ENCODE measurements at places on chromosomes 2 and 18.

- no peak overlapping the region for H3K4me3 ChIP-seq
- H3K36me3 ChIP-seq = no peaks in the 10 kb centered on the region
- no peak for DNase-seq
- H3K27me3 ChIP-seq = no peaks in the 10 kb centered on the region
- no peak overlapping the region for H3K27ac ChIP-seq
- H3K4me1 ChIP-seq = no peaks in the 10 kb centered on the region
Observed at GRCh38 chr18:22796113-22796512, 137.0 kb upstream of the RBBP8 start.

DNA sequence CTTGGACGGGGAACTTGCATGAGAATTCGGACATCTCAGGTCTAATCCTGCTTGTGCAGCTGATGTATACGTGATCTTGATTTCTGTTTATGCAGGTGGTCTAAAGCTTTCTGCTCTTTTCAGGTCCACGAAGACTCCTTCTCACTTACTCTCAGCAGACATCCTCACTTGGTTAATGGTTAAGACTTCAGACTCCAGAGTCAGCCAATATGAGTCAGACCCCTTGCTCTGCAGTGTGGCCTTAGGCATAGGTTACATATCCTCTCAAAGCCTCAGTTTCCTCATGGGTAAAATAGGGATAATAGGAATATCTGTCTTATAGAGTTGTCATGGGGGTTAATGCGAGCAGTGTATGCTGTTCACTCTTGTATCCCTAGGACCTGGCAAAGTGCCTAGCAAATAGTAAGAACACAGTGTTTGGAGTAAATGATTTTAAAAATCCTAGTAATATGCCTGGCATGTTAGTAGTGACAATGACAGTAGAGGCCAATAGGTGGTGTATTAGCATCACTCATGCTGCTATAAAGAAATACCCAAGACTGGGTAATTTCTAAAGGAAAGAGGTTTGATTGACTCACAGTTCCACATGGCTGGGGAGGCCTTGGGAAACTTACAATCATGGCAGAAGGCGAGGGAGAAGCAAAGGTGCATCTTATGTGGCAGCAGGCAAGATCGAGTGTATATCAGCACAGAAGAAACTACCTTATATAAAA, 42.3 kb downstream of the XRCC5 start:
- H3K36me3 ChIP-seq = peaks cover 36% of the 10 kb centered on the region
- no peaks in the 10 kb centered on the region for H3K27me3 ChIP-seq
- H3K4me3 ChIP-seq = no peak overlapping the region
- no peak overlapping the region for H3K27ac ChIP-seq
- DNase-seq = no peak
- H3K4me1 ChIP-seq = no peaks in the 10 kb centered on the region

DNA sequence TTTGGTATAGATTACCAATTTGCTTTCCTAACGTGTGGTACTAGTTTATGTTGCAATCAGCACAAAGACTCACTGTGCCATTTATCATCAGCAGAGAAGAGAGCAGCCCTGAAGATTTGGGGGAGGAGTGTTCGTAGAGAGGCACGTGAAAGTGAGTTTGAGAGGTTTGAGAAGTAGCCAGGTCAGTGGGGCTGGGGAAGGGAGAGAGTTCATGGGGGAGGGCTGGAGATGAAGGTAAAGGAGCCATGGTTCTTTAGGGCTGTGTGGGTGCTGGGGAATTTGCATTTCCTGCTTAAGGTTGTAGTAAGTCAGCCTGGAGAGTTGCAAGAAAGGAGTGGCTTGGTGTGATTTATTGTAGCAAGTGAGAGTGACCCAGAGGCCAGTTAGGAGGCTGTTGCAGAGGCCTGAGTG, 172.1 kb downstream of the NEDD4L start:
- peaks cover 7% of the 10 kb centered on the region for H3K4me1 ChIP-seq
- no peak overlapping the region for H3K4me3 ChIP-seq
- no peak for DNase-seq

DNA sequence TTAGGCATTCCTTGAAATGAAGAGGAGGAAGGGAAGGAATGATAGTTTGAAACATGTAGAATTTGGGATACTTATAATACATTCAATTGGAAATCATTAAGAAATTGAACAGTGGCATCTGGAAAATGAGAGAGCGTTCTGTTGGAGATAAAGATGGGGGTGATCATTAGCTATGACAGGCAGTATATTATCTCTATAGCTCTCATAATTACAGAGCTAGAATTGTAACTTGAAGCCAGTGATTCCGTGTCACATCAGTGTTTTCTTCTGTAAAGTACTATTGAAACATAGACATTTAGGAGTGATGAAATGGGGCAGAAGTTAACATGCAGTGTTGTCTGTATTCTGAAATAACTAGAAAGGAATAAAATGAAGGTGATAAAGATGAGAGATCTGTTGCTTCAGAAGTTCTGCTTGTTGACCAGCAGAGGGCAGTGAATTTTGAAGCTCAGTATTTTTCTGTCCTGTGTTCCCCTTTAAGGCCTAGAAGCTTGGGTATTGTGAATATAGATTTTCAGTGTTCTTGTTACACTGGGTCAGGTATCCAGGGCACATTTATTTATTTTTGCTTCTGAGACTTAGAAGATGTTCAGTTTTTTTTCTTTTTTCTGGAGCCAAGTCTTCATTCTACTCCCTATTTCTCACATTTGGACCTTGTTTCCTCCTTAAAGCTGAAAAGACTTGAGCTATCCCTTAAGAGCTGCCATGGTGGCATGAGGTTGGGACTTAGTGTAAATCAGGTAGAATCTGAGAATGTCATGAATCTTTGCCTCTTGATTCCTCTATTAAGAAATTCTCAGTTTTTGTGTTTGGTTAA, 157.4 kb downstream of the TAF4B start:
- no peak overlapping the region for H3K4me3 ChIP-seq
- no peak overlapping the region for H3K27ac ChIP-seq
- peak; percentile 16 for DNase-seq
- no peaks in the 10 kb centered on the region for H3K36me3 ChIP-seq

- H3K27me3 ChIP-seq = no peaks in the 10 kb centered on the region
- DNase-seq = no peak
- H3K36me3 ChIP-seq = no peaks in the 10 kb centered on the region
Observed at GRCh38 chr2:185780890-185781289, 42.3 kb downstream of the FSIP2 start.

DNA sequence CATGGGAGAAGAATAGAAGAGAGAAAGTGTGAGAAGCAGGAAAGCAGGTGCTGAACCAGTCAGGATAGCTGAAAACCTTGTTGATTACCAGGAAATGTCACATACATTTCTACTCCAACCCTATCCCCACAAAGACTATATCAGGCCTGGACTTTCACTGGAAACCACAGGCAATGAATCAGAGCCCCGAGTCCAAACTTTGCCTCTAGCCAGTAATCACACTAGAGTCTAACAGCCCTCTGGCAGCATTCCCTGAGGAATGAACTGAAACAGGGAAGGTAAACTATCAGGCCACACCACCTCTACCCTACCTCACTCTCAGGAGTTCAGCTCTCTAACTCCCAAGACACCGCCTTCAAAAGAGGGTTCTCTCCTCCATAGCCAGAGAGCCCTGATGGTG, 18.7 kb upstream of the IHH start:
- no peak overlapping the region for H3K4me3 ChIP-seq
- DNase-seq = no peak
- no peaks in the 10 kb centered on the region for H3K36me3 ChIP-seq
- H3K27ac ChIP-seq = no peak overlapping the region

DNA sequence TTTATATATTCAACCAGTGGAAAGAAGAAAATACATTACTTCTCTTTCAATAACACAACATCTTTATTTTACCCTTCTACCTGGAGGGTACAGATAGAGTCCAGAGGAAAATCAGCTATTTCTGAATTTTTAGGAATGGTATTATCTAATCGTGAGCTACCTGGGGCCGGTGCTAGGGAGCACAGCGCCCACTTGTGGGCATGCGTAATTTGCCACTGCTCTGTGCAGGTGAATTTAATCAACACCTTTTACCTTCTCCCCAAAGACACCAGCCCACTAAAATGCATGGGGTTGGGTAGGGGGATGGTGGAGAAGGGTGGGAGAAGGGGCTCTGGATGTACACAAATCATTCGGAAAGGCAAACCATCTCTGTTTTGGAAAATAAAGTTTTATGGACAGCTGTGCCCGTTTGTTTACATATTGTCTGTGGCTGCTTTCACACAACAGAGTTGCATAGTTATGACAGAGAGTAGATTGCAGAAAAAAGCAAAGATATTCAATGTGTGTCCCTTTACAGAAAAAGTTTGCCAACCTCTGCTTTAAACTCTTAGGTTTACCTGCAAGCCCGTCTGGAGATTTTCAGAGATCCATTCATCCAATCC, 51.5 kb upstream of the DCC start:
- no peaks in the 10 kb centered on the region for H3K27me3 ChIP-seq
- no peaks in the 10 kb centered on the region for H3K4me1 ChIP-seq
- no peak overlapping the region for H3K4me3 ChIP-seq
- no peak overlapping the region for H3K27ac ChIP-seq

- H3K36me3 ChIP-seq = no peaks in the 10 kb centered on the region
- no peak overlapping the region for H3K4me3 ChIP-seq
- H3K27me3 ChIP-seq = no peaks in the 10 kb centered on the region
- peak; percentile 45 for DNase-seq
Observed at GRCh38 chr2:34012715-34013302, 413.7 kb upstream of the FAM98A start.

DNA sequence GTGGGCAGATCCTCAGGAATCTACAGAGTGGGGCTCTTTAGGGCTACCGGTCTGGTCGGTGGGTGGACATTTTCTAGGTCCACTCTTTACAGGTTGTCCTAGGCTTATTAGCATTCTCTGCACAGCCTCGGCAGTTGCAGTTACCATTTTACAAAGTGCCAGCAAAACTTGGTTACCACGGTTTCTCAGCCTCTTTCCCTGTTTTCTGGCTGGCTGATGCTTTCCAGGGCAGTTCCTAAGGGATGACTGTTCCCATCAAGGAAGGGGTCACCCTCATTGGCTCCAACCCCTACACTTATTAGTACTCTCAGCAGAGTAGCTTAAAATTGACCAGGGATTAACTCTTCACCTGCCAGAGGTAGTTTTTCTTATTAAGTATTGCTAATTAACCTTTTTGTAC, 2.0 kb upstream of the AQP4 start:
- no peaks in the 10 kb centered on the region for H3K36me3 ChIP-seq
- DNase-seq = no peak
- no peaks in the 10 kb centered on the region for H3K27me3 ChIP-seq
- H3K4me3 ChIP-seq = no peak overlapping the region

DNA sequence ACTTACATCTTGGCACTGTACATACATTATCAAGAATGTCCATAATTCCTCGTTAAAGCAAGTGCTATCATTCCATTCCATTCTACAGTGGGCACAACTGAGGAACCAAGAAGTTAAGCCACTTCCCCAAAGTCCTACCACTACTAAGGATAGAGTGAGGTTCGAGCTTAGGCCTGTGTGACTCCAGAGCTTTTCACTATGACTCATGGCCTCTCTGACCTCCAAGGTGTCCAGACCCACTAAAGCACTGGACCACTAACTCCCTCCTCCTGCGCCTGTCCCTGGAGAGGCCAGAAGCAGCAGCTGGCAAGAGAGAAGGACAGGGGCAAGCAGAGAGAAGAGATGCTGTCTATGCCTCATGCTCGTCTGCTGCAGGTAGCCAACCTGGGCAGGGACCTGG, 117.0 kb downstream of the ZBTB7C start:
- no peaks in the 10 kb centered on the region for H3K27me3 ChIP-seq
- peaks cover 7% of the 10 kb centered on the region for H3K4me1 ChIP-seq
- no peak for DNase-seq
- no peaks in the 10 kb centered on the region for H3K36me3 ChIP-seq

GRCh38 chr18:25454270-25454659, 102.3 kb upstream of the ZNF521 start:
- no peaks in the 10 kb centered on the region for H3K36me3 ChIP-seq
- no peak overlapping the region for H3K27ac ChIP-seq
- H3K27me3 ChIP-seq = no peaks in the 10 kb centered on the region
- no peak overlapping the region for H3K4me3 ChIP-seq

- H3K36me3 ChIP-seq = no peaks in the 10 kb centered on the region
- DNase-seq = no peak
- no peak overlapping the region for H3K4me3 ChIP-seq
- H3K27ac ChIP-seq = no peak overlapping the region
- no peaks in the 10 kb centered on the region for H3K27me3 ChIP-seq
Observed at GRCh38 chr2:232231554-232231953, 147.0 kb upstream of the ALPP start.

- DNase-seq = no peak
- no peaks in the 10 kb centered on the region for H3K36me3 ChIP-seq
- no peak overlapping the region for H3K4me3 ChIP-seq
- no peak overlapping the region for H3K27ac ChIP-seq
- H3K27me3 ChIP-seq = no peaks in the 10 kb centered on the region
Observed at GRCh38 chr2:135175177-135175576, 123.1 kb downstream of the RAB3GAP1 start.

DNA sequence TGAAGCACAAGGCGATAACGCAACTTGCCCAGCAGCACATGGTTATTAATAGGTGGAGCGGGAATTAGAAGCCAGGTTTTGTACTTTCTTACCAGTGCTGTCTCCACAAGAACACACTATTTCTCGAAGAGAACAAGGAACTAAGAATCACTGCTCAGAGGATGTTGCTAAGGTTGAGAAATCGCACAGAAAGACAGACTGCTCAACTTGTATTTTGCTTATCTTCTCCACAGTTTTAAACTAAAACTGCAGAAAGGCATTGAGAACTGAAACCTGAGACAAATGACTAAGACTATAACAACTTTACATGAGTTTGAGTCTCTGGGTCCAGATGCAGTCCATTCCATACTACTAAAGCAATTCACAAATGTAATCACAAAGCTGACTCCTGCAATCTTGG, 6.2 kb downstream of the PRKD3 start:
- no peak overlapping the region for H3K4me3 ChIP-seq
- DNase-seq = no peak
- H3K27ac ChIP-seq = no peak overlapping the region
- H3K36me3 ChIP-seq = no peaks in the 10 kb centered on the region
- H3K4me1 ChIP-seq = no peaks in the 10 kb centered on the region

DNA sequence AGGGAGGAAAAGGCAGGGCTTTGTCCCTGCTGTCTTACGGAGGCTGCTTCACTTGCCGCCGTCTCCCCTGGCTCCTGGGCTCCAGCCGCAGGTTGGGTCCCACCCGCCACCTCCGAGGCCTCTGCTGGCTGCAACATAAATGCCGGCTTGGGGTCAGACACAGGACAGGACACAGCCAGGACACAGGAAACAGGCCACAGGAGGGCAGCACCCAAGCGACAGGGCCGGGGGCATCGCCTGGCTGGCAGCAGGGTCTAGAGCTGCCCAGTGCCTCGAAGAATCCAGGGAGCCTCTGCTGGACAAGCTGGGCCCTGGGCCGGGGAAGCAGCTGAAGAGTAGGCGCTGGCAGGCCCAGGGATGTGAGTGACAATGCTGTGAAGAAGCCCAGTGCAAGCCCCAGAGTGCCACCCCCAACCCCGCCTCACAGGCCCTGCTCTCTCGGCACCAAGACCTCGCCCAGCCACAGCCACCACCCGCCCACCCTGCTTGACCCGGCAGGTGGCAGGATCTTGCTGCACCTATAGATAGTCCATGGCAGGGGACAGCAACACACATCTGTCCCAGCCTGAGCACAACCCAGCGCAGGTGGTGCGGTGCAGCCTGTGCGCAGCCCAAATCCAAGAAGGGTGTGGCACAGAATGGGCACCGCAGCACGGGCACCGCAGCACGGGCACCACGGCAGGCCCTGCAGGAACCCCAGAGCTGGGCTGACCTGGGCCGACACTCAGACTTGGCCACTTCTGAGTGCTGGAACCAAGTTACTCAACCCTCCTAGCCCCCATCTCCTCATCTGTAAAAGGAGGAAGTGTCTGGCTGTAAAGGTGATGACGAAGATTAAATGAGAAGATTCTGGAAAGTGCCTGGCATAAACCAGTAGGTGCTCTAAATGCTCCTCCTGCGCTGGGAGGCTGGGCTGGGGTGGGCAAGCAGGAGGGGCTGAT, 55.6 kb downstream of the BIN1 start:
- no peaks in the 10 kb centered on the region for H3K27me3 ChIP-seq
- H3K4me3 ChIP-seq = no peak overlapping the region
- H3K36me3 ChIP-seq = no peaks in the 10 kb centered on the region
- H3K27ac ChIP-seq = no peak overlapping the region
- no peak for DNase-seq
- peaks cover 3% of the 10 kb centered on the region for H3K4me1 ChIP-seq

Measured in iPS DF 6.9 (cell line).